ENCODE measurements at places on chromosomes 13 and 19. TPM values are rescaled to one million over a fixed set of nuclear protein-coding genes. Genes with fewer than 3 reads are reported as not detected.

DNA sequence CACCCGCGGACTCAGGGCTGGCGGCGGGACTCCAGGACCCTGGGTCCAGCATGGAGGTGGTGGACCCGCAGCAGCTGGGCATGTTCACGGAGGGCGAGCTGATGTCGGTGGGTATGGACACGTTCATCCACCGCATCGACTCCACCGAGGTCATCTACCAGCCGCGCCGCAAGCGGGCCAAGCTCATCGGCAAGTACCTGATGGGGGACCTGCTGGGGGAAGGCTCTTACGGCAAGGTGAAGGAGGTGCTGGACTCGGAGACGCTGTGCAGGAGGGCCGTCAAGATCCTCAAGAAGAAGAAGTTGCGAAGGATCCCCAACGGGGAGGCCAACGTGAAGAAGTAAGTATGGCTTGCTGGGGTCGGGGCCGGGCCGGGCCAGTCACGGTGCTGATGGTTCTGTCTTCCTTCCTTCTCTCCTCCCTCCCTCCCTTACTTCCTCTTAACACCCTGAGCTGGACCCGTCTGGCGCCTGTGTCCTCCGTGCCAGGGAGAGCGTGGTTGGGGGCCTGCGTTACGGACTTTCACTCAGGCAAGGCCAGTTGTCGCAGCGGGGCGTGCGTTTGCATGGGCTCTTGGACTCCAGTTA lies 1.4 kb downstream of the STK11 start:
- no peak for DNase-seq

DNA sequence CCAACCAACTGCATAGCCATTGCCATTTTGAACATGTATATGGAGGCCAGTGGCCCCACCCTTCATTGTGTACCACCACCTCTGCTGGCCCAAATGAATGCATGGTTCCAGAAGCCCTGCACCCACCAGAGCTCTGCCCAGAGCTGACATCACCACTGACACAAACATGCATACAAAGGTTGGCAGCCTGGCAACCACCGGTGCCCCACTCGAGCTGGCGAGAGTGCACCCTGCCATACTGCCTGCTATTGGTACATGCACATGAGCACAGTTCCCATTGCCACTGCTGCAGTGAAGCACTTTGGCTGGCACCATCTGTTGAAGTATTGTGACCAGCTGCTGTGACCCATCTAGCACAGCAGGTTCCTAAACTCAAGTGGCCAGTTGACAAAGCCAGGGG lies 1564.9 kb downstream of the OLFM4 start:
- DNase-seq: no peak

DNA sequence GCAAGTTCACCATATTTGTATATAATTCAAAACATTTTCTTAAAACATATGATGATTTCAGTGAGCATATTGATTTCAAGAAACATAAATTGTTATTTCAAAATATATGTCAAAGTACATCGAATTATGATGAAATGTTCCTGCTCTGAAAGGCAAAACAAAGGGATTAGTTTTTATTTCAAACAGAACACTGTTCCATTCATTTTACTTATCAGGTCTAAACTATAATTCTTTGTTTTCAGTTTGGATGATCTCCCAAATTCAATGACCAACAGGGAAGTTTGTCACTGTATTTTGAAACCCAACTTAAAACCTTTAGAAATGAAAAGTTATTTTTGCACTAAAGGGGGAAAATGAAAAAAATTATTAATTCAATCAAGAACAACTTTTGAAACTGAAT lies 610.2 kb downstream of the SLITRK1 start:
- DNase-seq: no peak

- DNase-seq: no peak
Measured at GRCh38 chr13:93320942-93321341, 94.3 kb downstream of the GPC6 start.

DNA sequence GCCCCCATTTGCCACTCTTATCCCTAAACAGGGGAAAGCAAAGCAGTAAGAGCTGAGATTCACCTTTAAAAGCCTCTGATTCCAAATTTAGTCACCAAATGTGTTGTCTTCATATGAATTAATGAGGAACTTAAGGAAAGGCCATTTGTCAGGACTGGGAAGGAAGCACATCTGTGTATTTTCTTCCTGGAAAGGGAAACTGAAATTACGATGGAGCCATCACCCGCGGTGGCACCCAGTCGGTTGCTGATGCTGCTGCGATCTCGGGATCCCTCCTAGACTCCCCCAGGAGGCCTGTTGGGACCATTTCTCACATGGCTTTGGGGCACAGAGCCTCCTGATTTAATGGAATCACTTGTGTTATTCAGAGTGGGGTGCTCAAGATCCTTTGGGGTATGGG lies 7.4 kb upstream of the IL4I1 start:
- no peak for DNase-seq

DNA sequence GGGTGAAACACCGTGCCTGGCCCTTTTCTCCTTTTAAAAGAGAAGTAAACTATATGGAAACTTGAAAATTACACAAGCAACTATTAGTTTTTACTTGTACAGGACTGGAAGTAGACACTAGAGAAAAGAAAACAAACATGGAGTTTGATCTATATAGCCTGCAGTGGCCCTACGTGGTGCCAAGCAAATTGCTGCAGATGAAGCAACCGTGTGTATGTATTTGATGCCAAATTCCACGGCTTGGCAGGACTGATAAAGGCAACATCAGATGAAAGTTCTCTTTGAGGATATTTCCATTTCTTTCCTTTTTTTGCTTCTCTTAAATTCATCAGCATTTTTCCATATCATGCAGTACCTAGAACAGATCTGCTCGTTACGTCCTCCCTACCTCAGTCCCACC lies 49.8 kb downstream of the ATP8A2 start:
- no peak for DNase-seq

GRCh38 chr19:30857966-30858490 lies 485.8 kb downstream of the ZNF536 start:
- DNase-seq: no peak

GRCh38 chr19:18415178-18415867 lies 3.9 kb upstream of the SSBP4 start:
- no peak for DNase-seq

DNA sequence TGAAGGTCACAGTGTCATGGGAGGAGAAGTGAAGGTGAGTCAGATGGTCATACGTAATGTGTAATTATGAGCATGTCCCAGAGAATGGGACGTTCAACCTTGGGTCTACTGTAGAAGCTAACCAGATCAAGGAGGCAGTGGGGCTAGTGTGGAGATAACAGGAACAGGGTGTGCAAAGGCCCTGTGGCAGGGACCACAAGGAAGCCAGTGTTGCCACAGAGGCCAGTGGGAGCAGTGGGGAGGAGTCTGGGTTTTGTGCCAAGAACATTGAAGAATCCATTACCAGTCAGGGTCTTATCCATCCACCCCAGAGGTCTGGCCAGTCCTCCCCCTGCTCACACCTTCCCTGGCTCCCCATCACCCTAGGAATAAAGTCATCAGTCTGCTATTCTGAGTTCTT lies 3.3 kb downstream of the MRPL4 start:
- DNase-seq: no peak

DNA sequence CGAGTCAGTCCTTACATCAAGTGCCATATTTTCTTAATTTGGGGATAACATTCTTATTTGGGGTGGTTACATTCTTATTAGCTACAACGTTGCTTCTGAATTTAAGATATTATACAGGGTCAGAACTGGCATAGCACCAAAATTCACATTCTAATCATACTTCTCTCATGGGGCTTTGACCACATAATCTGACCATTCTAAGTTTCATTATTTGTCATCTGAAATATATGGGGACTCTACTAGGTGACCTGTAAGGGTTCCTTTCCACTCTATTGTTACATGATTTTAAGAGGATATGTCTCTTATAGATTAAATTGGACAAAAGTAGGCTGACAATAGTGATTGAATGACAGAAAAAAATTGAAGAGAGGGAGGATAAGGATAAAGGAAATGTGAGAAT lies 536.5 kb downstream of the KCTD12 start:
- no peak for DNase-seq

DNA sequence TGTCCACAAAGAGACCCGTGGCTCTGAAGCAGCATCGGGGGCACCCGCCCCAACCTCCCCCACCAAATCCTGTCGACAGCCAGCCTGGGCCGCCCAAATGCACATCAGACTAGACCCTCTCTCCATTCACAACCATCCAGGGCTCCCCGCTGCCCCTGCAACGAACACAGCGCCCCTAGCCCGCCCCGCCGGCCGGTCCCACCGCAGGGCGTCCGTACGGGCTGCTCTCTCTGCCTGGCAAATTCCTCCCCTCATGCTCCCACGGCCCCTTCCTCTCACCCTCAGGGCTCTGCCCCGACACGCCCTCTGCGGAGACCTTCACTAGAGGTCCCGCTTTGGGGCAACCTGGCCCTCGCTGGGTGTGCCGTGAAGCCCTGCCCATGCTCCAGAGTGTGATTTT lies 7.1 kb downstream of the TCF3 start:
- no peak for DNase-seq

DNA sequence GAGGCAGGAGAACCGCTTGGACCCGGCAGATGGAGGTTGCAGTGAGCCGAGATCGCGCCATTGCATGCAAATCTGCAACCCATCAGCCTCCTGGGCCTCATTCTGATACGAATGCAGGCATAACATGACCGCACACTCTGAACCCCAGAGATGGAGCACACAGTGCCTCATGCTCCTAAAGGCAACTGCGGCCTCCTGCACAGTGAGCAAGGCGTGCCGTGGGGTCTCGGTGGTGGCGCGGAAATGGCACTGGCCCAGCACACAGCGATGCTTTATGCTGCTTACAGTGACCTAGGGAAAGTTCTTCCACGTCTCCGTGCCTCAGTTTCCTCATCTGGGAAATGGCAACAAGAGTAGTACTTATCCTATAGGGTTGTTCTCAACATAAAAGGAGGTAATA lies 2.0 kb upstream of the C19orf12 start:
- DNase-seq: no peak

DNA sequence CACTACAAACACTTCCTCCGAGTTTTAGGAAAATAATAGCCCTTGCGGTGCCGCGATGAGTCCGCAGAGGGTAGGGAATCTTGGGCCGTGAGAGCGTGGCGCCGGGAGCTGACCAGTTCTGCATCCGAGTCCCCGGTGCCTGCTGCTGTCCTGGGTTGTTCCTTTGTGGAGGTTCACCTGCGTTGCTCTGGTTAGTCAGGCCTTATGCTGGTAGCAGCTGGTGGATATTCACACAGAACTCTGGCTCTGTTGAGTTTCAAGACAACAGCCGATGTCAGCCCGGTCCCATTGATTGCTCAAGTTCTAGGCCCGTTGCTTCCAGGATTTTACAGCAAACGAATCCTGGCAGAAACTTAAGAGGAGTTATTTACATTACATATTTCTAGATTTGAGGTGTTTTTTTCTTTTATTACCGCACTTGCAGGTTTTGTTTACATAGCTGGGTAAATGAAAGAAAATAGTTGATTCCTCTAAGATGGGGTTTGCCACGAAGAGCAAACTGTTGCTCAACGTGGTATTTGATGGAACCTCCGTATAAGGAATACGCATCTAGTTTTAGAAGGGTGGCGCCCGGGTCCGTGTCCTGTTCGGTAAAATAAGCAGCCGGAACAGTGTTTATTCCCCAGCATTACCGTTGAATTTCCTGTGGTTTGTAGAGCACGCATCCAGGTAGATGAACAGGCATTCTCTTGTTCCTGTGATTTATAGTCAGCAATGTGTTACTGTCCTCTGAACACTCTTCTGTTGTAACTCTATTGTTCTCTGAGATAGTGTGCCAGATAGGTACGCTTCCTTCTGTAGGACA lies 1.3 kb downstream of the CLDN10 start:
- no peak for DNase-seq

- no peak for DNase-seq
Measured at GRCh38 chr19:10812196-10812595, 23.8 kb downstream of the TMED1 start.

DNA sequence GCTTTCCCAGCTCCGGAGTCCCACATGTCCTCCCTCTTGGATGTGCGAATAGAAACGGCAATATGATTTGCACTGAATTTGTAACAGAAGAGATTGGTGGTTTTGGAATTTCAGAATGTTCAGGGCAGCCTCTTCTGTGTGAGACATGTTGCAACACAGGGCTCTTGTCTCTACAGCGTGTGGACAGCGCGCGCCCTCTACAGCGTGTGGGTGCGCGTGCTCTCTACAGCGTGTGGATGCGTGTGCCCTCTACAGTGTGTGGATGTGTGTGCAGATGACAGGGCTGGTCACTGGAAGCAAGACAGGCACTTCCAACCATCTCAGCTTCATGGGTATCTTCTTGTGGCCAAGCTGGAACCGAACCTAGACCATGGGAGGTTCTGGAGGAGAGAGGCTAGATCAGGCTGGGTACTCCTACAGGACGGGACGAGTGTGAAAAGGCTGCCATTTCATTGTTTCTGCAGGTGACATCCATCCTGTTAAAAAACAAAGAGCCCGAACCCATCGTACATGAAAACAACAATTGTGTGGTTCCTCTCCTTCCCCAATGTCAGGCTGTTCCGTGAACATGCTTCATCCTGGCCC lies 78.4 kb downstream of the TEX29 start:
- no peak for DNase-seq

DNA sequence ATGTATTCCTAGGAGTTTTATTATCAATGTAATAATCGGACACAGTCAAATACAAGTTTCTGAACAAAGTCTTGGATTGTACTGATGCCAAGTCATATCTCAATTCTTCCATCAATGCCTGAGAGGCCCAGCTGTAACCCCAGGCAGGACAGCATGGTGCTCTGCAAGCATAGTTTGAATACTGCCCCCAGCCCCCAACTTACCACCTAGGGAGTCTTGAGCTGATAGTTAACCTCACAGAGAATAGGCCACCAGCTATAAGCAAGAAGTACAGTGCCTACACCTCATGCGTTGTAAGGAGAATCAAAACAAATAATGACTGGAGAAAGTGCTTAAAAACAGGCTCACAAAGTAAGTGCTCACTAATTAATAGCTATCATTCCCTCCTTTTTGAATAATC lies 2.7 kb downstream of the PROSER1 start:
- no peak for DNase-seq

Gene ZNF66
- total RNA-seq: 2.9 TPM

Gene HRC
- not detected for total RNA-seq

Gene ATP4A
- total RNA-seq: not detected

Gene CEACAM4
- not detected for total RNA-seq

Gene NKG7
- total RNA-seq: not detected

Gene TNFRSF19
- total RNA-seq: 31.3 TPM

Gene ZNF91
- total RNA-seq: 38.5 TPM

Gene PPP1R37
- total RNA-seq: 52.0 TPM

Gene ADAMTS10
- 10.1 TPM for total RNA-seq

Gene MADCAM1
- 0.46 TPM for total RNA-seq

Gene SIGLEC12
- total RNA-seq: not detected

Gene PINLYP
- total RNA-seq: 5.8 TPM

Gene ARL11
- total RNA-seq: 0.14 TPM

Gene ZNF536
- 0.21 TPM for total RNA-seq

Gene TEX26
- not detected for total RNA-seq
